ENCODE measurements at places on chromosomes 5 and 9.

DNA sequence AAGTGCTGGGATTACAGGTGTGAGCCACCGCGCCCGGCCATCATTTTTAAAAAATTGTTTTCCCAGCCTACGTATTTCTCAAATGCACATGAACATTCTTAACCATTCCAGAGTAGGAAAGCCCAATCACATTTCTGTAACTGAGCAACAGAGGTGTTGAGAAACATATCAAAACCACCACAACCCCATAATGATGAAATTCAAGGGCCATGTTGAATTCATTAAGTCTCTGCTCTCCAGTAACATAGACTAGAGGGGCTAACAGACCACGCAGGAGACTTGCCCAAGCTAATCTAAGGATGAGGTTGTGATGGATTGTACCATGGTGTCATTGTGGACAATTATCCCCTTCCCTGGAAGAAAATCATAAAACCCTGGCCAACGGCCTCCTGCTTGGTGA lies 52.9 kb downstream of the MYO10 start:
- no peak for DNase-seq

- DNase-seq = no peak
These were observed 97.6 kb upstream of the CTSL start for GRCh38 chr9:87628346-87628745.

GRCh38 chr9:118693645-118694044 lies 675.6 kb downstream of the BRINP1 start:
- no peak for DNase-seq

GRCh38 chr5:9189681-9190080 lies 356.2 kb downstream of the SEMA5A start:
- DNase-seq = no peak

DNA sequence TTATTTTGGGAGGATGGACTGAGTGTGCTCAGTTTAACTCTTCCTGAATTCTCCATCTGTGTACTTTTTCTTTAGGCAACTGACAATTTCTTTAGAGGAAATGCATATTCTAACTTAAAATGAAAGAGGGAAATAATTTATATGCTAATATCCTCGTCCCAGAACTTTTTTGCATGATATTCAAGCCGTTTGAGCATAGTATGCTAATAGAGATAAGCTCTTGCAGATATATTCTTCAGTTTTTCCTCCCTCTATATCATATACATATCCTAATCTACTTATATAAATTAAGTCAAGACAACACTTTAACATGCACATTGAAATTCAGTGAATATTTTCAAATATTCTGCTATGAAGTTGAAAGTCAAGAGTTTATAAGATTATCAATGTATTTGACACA lies 84.7 kb downstream of the YTHDC2 start:
- DNase-seq = no peak

GRCh38 chr5:87211676-87212075 lies 56.0 kb upstream of the RASA1 start:
- no peak for DNase-seq

GRCh38 chr9:112839331-112839730 lies 51.3 kb downstream of the SLC46A2 start:
- DNase-seq = no peak

DNA sequence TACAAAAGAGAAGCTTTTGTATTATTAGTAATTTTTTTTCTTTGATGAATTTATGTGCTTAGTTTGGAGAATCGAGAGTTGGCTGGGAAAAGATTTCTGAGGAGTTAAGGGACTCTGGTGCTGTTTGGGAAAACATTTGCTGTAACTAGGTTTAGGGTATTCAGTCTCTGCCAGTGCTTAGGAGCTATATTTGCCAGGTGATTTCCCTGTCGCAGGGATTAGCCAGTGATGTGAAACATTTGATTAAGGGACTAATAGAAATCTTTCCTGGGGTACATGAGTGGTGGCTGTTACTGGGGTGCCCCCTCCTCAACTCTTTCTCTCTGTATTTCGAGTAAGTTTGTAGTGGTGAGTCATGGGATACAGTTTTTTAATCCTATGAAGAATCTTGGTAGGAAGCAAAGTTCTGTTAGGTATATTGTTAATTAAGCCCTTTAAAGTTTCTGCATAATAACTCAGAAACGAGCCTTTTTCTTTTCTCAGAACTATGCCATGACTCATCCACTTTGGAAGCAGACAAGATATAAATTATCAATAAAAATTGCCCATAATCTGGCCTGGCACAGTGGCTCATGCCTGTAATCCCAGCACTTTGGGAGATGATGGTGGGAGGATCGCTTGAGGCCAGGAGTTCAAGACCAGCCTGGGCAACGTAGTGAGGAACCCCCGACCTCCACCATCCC lies 18.6 kb downstream of the RGMB start:
- DNase-seq = no peak
